GM10248 (cell line): ENCODE measurements at places on chromosomes 13 and 19.

DNA sequence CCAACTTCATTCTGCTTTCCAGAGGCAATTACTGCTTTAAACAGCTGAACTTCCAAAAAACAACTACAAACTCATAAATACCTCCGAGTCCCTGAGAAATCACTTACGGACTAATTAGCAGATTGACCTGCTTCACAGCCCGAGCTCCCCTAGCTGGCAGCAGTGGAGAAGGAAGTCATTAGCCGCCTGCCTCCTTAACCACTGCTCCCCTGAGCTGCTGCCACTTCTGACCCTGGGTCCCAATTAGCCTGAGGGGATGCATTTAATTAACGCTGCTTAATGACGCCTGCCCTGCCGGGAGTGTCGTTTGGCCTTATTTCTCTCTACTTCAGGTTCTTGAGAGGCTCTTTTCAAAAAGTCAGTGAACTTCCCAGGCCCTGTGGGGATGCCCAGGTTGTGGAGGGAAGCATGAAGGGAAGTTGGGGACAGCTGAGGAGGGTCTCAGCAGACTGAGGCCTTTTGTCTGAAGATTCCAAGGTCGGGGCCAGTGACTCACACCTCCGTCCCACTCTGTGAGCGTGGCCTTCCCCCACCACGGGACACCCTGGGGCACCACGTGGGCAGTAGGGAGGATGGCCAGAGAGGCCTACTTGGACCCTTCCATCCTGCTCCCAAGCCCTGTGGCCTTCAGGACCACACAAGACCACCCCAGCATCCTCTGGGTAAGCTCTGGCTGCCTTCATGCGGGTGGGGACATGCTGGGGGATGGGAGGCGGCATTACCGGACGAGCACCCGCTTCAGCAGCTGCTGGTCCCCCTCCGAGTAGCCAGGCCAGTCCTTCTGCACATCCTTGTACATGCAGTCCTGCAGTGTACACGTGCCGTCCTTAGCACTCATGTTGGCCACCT lies 19.8 kb upstream of the ISYNA1 start:
- no peak for DNase-seq

DNA sequence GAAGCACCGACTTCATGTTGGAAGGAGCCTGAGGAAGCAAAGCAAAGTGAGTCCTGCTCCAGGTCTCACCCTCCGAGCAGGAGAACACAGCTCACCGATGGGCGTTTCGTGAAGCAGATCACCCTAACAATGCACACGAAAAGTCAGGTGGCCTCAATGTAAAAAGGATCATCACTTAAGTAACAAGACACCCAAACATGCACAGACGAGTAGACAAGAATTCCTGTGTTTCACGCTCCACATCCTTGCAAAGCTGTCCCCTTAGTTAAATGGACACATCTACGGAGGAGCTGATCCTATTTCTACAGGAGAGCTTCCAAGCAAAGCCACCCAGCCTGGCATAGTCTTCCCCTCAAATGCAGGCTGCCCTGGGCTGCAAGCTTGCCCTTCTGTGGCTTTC lies 66.2 kb downstream of the SLC15A1 start:
- no peak for DNase-seq

- DNase-seq, result no peak
Measured at GRCh38 chr13:33319859-33320258, 34.3 kb upstream of the STARD13 start.

GRCh38 chr13:47639738-47640447 lies 361.2 kb downstream of the SUCLA2 start:
- no peak for DNase-seq

GRCh38 chr19:58153386-58153785 lies 2.8 kb upstream of the ZNF329 start:
- no peak for DNase-seq

DNA sequence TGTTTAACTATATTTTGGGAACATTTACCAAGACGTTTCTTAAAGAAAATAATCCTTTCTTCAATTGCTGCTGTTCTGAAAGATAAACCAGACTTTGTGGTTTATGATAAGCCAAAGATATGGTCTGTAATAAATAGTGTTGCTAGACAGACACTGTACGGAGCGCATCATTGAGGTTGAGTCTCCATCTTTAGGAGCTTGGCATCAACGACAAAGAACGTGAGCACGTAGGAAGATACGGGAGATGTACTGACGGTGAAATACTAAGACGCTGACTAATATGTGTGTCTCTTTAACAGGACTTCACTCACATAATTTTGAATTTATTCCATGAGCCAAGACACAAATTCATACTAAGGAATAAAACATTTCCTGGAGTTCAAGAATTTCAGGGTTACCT lies 16.2 kb downstream of the TEX29 start:
- no peak for DNase-seq

GRCh38 chr13:23697772-23698313 lies 127.6 kb downstream of the TNFRSF19 start:
- no peak for DNase-seq

GRCh38 chr19:12921047-12921446 lies 2.0 kb upstream of the SYCE2 start:
- no peak for DNase-seq

GRCh38 chr13:36837354-36838092 lies 18.5 kb downstream of the RFXAP start:
- DNase-seq, result no peak

- DNase-seq, result no peak
Measured at GRCh38 chr13:86554066-86554465, 754.8 kb upstream of the SLITRK6 start.

GRCh38 chr13:112897603-112897955 lies 71.4 kb upstream of the MCF2L start:
- no peak for DNase-seq

DNA sequence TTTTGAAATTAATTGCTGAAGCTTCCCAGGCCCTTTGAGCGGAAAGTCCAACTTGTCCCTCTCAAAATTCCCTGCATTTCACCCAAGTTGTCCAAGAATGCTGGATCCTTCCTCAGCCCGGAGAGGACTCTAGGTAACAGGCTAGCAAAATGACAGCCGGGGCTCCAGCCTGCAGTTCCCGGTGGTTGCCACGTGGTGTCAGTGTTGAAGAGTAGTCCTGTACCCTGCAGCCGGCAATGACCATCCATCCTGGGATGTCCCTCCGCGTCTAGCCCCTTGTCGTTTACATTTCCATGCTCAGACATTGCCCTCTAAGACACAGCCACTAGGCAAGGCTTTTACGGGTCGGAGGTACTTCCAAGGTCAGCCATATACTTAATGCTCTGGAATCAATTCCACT lies 31.4 kb upstream of the MTIF3 start:
- no peak for DNase-seq
